ENCODE measurements at places on chromosomes 11 and 22.

DNA sequence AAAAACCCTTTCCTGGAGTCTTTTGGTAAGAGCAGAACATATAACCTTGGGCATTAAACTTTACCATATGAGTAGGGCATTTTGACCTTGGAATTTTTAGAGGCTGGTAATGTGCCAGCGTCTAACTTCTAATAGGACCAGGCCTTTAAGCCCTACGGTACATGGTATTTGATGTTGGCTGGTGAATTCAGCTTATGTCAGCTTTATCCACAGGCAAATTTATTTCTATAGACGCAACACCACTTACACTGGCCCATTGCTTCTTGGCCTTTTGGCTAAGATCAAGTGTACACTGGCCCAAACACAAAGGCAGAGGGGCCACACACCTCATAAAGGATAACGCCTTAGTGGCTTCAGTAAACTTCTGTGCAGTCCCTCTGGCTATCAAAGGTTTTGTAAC is 410.2 kb upstream of the LARGE1 start:
- no peaks in the 10 kb centered on the region for H3K36me3 ChIP-seq
- no peak for DNase-seq
- no peaks in the 10 kb centered on the region for H3K4me1 ChIP-seq
- no peaks in the 10 kb centered on the region for H3K27me3 ChIP-seq
- no peak overlapping the region for H3K4me3 ChIP-seq

DNA sequence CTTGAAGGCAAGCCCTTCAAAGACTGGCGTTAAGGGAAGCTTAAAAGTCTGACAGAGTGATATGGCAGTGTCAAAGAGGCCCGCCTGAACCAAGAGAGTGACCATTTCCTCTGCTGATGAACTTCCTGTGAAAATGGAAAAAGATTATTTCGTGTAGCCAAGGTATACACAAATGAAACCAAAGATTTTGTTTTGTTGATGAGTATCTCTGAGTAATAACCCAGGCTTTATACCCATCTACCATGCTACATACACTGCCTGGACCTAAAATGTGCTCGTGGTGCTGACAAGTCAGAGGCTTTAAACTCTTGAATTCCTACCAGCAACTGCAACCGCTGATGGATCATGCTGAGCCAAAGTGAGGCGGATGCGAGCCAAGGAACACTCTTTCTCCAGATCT is 21.0 kb upstream of the FNBP4 start:
- no peak for DNase-seq
- H3K27me3 ChIP-seq: no peaks in the 10 kb centered on the region
- H3K4me1 ChIP-seq: peaks cover 17% of the 10 kb centered on the region
- no peak overlapping the region for H3K27ac ChIP-seq
- no peaks in the 10 kb centered on the region for H3K36me3 ChIP-seq

GRCh38 chr22:49925525-49926128 is 7.2 kb downstream of the CRELD2 start:
- no peaks in the 10 kb centered on the region for H3K4me1 ChIP-seq
- DNase-seq: no peak
- H3K27ac ChIP-seq: no peak overlapping the region
- no peaks in the 10 kb centered on the region for H3K36me3 ChIP-seq
- H3K4me3 ChIP-seq: no peak overlapping the region

GRCh38 chr11:68295271-68295670 is 17.1 kb upstream of the LRP5 start:
- no peak for DNase-seq
- no peaks in the 10 kb centered on the region for H3K36me3 ChIP-seq
- H3K4me3 ChIP-seq: no peak overlapping the region
- H3K27ac ChIP-seq: no peak overlapping the region

DNA sequence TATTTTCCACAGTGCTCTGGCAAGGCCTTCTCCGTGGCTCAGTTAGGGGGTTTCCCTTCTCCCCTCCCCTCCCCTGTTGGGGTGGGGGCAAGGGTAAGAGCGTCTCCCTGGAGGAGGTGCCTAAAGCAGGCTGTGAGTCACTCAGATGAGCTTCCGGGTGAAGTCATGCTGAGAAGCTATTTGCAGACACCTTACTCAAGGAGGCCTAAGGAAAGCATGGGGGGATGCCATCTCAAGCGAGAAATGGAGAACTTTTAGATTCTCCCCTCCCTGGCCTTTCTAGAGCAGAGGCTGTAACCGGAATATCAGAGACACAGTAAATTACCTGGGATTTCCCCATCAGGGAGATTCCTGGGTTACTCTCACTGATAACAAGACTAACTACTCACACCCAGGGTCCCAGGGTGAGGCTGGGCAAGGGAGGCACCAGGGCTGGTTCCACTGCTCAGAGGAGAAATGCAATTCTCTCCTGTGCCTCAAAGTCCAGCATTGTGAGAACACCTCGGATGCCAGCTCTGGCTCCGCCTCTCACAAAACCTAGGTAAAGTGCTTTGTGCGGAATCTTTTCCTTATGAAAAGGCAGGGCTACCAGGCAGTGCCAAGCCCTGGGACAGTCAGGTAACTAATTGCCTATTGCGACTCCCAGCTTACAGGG is 123.6 kb downstream of the ABTB2 start:
- H3K27ac ChIP-seq: no peak overlapping the region
- H3K27me3 ChIP-seq: no peaks in the 10 kb centered on the region
- DNase-seq: no peak
- no peaks in the 10 kb centered on the region for H3K36me3 ChIP-seq
- no peaks in the 10 kb centered on the region for H3K4me1 ChIP-seq
- H3K4me3 ChIP-seq: no peak overlapping the region

GRCh38 chr22:32764330-32765131 is 37.0 kb upstream of the TIMP3 start:
- no peaks in the 10 kb centered on the region for H3K27me3 ChIP-seq
- peak; percentile 70 for DNase-seq
- H3K36me3 ChIP-seq: no peaks in the 10 kb centered on the region
- H3K4me3 ChIP-seq: no peak overlapping the region

- no peaks in the 10 kb centered on the region for H3K27me3 ChIP-seq
- H3K27ac ChIP-seq: no peak overlapping the region
- peaks cover 11% of the 10 kb centered on the region for H3K4me1 ChIP-seq
- H3K36me3 ChIP-seq: no peaks in the 10 kb centered on the region
- no peak for DNase-seq
Measured at GRCh38 chr22:42203609-42204008, 66.8 kb downstream of the TCF20 start.

DNA sequence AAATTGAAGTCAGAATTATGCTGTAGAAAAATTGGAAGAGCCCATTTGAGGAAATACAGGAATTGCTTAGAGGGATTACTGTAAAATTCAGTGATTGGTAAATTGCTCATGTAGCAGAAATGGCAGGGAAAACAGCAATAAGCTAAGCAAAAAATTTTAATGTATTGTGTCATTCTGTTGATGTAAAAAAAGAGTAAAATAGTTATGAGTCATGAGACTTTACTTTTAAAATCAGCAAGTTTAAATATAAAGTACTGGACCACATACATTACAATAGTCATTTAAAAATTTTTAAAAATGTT is 10.4 kb downstream of the PDHX start:
- no peaks in the 10 kb centered on the region for H3K4me1 ChIP-seq
- H3K4me3 ChIP-seq: no peak overlapping the region
- no peaks in the 10 kb centered on the region for H3K36me3 ChIP-seq
- no peak for DNase-seq

GRCh38 chr11:91041626-91042025 is 818.8 kb upstream of the CHORDC1 start:
- H3K4me3 ChIP-seq: no peak overlapping the region
- no peaks in the 10 kb centered on the region for H3K4me1 ChIP-seq
- no peak for DNase-seq
- no peaks in the 10 kb centered on the region for H3K27me3 ChIP-seq
- no peak overlapping the region for H3K27ac ChIP-seq

DNA sequence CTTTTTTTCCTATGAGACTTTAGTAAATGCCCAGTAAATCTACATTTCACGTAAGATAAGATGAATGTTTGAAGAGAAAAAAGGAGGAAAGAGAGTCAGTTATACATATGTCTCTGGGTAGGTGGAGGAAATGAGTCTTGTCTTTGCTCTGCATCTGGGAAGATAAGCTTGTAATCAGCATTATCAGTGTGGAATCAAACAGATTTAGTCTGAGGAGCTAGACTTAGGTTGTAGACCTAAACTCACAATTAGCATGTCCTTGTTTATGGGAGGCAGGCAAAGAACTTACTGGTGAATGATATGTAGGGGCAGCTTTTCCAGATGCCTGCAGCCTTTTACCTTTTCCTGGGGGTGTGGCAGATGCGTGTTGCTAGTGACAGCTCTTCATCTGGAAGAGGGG is 962.3 kb downstream of the TBC1D22A start:
- H3K36me3 ChIP-seq: no peaks in the 10 kb centered on the region
- no peaks in the 10 kb centered on the region for H3K4me1 ChIP-seq
- no peak overlapping the region for H3K27ac ChIP-seq
- no peak overlapping the region for H3K4me3 ChIP-seq
- no peaks in the 10 kb centered on the region for H3K27me3 ChIP-seq

GRCh38 chr11:65254724-65255123 is 7.0 kb upstream of the POLA2 start:
- no peak overlapping the region for H3K4me3 ChIP-seq
- H3K4me1 ChIP-seq: no peaks in the 10 kb centered on the region
- no peaks in the 10 kb centered on the region for H3K27me3 ChIP-seq
- DNase-seq: no peak
- no peak overlapping the region for H3K27ac ChIP-seq

Measured in testis (tissue), 5 donors.